CD4-positive, alpha-beta T cell treated with Interleukin-4 for 4 hours (primary cell): ENCODE measurements at places on chromosomes 13 and 19.

GRCh38 chr13:51688937-51689662 lies 104.8 kb downstream of the WDFY2 start:
- DNase-seq, result no peak

DNA sequence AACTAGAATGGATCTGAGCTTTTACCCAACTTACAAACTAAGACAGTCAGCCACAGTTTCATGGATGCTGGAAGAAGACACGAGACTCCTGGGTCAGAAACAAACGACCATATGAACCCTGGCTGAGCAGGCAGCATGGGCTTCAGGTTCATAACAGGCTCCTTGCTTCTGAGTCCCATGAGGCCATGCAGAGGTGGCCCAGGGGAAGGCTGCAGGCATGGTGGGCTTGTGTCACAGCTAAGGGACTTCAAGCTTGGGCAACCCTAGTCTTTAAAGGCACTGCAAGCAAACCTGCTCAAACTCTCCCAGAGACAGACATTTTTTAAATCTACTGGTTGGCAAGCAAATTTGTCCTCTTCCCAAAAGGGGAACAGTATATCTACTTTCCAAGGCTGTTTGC lies 5.1 kb upstream of the ARHGEF7 start:
- no peak for DNase-seq

- no peak for DNase-seq
These were observed 189.3 kb downstream of the TM9SF2 start for GRCh38 chr13:99690426-99691174.

DNA sequence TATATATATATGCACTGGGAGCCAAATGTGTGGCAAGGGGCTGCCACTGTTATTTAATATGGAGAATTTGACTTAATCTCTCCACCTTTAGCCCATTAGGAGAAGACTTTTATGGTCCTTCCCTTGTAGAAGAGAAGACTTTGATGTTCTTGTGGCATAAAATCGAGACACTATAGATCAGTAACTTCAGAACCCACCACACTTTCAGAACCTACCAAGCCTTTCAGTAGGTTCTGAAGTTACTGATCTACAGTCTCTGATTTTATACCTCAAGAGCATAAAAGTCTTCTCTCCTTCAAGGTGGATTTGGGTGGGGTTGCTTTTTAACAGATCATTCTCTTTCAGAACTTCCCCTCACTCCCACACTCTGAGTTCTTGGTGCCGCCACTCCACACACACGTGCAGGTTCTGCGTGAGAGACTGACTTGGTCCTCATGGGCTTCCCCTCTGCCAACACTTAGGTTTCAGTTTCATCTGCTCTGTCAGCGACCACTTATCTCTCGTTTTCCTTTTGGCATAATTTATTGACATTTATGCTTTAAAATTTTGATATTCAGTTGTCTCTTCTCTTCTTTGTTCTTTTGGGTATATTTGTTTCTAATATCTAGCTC lies 213.4 kb upstream of the PCDH17 start:
- no peak for DNase-seq

GRCh38 chr13:99340638-99341037 lies 33.4 kb upstream of the GPR183 start:
- DNase-seq, result no peak

- no peak for DNase-seq
These were observed 5.1 kb upstream of the WBP4 start for GRCh38 chr13:41056194-41056593.

GRCh38 chr13:43879755-43880181 lies at the start of gene LACC1:
Gene LACC1 (plus strand): TSS chr13:43879904. CDS start chr13:43880986, 1,082 bp downstream.
- peak; percentile 28 for DNase-seq

DNA sequence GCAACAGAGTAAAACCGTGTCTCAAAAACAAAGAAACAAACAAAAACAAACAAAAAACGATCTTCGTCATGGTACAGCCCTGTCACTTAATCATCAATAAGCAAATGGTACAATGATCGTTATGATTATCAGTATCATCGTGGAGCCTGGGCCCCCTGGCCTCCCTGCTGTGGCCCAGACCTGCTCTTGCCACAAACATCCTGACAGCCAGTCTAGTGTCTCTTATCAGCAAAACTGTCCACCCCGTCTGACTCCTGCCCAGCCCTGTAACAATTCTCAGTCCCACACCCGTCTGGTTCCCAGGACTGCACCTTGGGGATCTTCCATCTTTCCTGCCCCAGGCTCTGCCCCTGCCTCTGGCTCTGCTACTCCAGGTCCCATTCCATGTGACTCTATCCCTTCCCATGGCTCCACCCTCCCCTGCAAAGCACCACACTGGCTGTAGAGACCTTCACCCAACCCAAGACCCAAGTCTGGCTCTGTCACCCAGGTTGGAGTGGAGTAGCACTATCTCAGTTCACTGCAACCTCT lies 5.7 kb downstream of the ZNF653 start:
- no peak for DNase-seq

DNA sequence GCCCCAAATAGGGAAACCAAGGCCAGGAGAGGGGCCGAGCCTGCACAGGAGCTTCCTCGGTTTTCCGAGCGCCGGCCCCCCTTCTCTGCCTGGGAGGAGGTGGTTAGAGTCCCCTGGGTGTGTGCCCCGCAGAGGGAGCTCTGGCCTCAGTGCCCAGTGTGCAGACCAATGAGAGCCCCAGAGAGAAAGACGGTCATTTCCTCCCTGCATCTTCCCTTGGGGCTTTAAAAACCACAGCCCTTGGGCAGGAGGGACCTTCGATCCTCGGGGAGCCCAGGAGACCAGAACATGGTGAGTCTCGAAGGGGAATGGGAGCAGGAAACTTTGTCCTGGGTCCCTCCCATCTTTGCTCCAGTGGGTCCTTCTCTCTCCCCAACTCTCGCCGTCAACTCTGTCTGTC lies at the start of gene C5AR1:
TSS of gene C5AR1 (plus strand) at position 254 of the 400 bp plus-strand sequence. CDS start at position 289, 35 bp downstream.
- DNase-seq, result no peak

DNA sequence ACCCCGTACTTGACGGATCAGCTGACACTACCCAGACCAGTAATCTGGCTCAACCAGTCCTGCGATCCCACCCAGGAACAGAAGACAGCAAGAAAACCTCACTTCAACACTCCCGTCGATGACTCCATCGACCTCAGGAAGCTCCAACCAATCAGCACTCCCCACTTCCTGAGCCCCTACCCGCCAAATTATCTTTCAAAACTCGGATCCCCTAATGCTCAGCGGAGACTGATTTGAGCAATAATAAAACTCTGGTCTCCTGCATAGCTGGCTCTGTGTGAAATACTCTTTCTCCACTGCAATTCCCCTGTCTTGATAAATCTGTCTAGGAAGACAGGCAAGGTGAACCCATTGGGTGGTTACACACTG lies 1.2 kb downstream of the LSM4 start:
- peak; percentile 40 for DNase-seq

DNA sequence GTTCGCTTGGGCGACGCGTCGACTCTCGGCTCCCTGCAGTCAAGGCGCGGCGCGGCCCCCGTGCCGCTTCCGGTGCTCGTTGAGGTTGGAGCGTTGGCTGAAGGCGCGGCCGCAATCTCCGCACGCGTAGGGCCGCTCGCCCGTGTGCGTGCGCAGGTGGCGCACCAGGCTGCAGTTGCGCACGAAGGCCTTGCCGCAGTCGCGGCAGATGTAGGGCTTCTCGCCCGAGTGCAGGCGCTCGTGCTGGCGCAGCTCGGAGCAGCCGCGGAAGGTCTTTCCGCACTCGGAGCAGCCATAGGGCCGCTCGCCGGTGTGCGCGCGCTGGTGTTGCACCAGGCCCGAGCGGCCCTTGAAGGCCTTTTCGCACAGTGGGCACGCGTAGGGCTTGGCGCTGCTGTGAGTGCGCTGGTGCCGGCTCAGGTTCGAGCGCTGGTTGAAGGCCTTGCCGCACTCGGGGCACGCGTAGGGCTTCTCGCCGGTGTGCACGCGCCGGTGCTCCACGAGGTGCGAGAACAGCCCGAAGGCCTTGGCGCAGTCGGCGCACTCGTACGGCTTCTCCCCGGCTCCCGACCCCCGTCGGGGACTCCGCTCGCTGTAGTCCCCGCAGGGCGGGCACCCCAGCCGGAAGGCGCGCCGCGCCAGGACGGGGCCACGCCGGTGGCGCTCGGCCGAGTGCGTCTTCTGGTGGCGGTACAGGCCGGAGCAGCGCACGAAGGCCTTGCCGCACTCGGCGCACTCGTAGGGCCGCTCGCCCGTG lies 5.3 kb upstream of the ZNF497 start:
- no peak for DNase-seq

GRCh38 chr13:112240076-112240475 lies 136.1 kb upstream of the SPACA7 start:
- DNase-seq, result no peak

- no peak for DNase-seq
These were observed 124.1 kb upstream of the MCF2L start for GRCh38 chr13:112844879-112845278.

DNA sequence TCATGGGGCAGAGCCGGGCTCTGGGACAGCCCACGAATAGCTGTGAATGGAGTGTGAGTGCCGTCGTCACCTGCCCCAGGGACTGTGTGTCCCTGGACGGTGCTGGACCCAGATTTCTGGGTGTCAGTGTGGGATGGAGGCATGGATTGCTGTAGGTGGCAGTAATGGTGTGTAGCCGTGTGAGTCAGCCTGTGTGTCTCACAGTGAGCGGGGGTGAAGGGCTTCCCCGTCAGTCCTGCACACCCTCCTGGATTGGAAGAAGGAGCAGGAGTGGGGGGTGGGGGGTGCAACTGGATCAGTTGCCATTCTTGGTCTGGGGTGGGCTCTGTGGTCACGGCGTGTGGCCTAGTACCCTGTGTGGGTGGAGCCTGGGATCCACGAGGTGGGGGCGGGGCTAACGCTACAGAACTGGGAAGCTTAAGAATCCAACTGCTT lies 6.5 kb upstream of the LTBP4 start:
- no peak for DNase-seq

GRCh38 chr13:96090240-96091101 lies 564 bp downstream of the HS6ST3 start:
- no peak for DNase-seq

DNA sequence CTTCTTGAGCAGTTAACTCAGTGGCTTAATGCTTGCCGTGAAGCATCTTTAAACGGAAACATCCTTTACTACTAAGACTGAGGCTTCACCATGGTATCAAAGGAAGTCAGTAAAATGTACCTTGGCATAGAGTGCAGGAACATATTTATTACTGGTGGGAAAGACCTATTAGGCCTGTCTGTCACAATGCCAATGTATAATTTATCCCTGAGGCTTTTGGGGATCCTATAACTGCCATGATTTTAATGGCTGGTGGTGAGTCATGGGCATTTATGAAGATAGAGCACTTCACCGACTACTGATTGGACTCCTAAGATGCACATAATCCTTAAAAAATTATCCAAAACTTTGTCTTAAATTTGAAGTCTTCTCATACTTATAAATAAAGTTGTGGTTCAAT lies 79.6 kb downstream of the FGF14 start:
- DNase-seq, result no peak

- DNase-seq, result no peak
These were observed 1431.9 kb upstream of the PCDH20 start for GRCh38 chr13:62847520-62847919.

DNA sequence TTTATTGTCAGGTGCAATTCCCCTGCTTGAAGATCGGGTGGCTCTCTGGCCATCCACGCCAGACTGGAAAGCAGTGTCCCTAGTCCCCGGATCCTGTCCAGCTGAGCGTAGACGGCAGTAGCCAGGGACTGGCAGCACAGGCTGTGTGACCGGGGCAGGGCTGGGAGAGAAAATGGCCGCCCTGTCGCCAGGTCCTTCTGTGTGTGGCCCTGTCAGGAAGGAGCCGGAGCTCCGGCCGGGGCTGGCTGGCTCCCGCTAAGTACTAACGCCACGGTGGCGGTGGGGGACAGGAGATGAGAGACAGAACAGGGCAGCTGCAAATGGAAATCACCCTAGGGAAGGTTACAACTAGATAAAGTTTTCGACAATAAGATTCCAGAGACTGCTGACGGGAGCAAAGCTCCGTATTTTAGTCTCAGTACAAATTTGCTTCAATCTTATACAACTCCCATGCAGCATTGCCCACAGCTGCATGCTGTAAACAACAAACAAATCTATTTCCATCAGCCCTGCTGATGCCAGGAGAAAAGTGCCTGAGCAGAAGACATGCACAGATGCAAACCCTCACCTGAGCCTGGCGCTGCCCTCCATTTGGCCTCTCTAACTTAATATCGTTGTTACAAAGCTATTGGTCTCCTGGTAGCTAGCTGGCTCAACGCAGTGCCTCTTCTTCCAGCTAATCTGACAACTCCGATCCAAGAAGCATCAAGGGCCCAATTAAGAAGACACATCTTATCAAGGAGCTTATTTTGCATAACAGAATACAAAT lies 253.0 kb downstream of the TSHZ3 start:
- DNase-seq, result no peak

- no peak for DNase-seq
These were observed 22.1 kb upstream of the OLFM2 start for GRCh38 chr19:9958379-9958821.

DNA sequence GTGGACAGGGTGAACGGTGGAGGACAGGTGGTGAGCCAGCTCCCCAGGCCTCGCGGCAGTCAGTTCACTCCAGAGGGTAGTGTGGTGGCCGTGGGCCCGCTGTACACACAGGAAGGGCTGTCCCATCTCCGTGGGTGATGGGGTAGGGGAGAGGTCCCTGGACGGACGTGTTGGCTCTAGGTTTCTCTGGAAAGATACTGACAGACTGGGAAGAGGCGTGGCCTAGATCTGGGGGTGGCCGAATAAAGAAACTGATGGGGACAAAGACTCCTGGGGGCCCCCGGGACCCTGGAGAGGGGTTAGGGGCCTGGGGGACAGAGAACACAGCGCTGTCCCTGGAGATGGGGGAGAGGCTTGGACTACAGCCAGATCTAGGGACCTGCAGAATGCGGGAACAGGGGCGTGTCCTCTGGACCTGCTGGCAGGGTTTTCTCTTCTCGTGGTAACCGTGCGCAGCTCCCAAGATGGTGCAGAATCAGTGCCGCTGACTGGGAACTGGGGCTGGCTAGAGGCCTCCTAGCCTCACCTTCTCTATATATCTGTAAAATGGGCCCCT lies 4.0 kb upstream of the PRAM1 start:
- DNase-seq, result no peak

GRCh38 chr19:19623383-19623782 lies 4.6 kb downstream of the LPAR2 start:
- DNase-seq, result no peak

- no peak for DNase-seq
These were observed 90.9 kb upstream of the ZNF507 start for GRCh38 chr19:32254509-32254890.

GRCh38 chr13:105436943-105437342 lies 1098.5 kb downstream of the EFNB2 start:
- DNase-seq, result no peak
